ENCODE measurements at places on chromosomes 7 and 10.
A peak's percentile ranks its signal among the peaks of the same experiment; 100 is the strongest.

- DNase-seq = no peak
Measured at GRCh38 chr10:110260746-110261477, 43.8 kb downstream of the SMNDC1 start.

DNA sequence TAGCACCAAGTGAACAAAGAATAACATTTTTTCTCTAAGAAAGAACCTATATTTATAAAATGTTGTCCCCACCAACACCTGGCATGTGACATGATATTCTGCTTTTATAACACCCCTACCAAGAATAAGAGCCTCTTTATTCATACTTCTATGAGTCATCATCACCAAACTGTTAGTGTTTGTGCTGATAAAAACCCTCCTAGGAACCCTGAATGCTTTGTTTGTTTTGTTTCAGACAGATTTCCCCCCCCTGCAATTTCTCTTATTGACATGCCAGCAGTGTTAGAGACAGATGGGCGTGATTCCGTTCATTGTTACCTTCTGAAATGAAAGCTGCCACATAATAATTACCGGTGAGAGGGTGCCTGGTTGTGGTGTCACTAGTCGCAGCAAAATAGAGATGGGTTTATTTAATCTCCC is 651.1 kb downstream of the SORCS1 start:
- DNase-seq = no peak

GRCh38 chr7:90773269-90773668 is 177.1 kb downstream of the CDK14 start:
- no peak for DNase-seq

GRCh38 chr10:101000127-101000914 is 713 bp downstream of the LZTS2 start:
- no peak for DNase-seq

GRCh38 chr10:132252412-132252811 is 55.3 kb downstream of the STK32C start:
- no peak for DNase-seq

DNA sequence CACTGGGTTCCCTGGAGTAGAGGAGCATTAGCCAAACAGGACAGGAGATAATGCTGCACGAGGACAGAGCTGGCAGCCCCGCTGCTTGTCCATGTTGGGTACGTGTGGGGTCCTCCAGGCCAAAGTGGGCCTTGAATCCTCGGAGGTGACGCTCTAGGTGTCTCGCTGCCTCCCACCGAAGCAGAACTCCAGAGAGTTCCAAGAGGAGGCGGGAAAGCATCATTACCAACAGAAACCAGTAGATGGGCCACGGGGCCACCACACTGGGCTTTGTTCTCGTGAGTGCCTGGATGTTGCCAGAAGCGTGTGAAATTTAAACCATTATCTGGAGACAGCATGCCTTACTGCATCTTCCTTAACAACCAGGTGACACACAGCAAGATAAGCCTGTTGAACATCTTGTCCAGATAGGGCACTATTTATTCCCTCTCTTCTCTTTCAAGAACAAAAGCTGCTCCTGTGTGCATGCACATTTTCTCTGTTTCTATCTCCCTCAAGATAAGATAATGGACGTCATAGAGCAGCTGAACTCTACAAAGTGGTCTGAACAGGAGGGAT is 56.8 kb downstream of the TNS3 start:
- DNase-seq = no peak

GRCh38 chr7:108008827-108009226 is 5.9 kb upstream of the LAMB1 start:
- DNase-seq = no peak

DNA sequence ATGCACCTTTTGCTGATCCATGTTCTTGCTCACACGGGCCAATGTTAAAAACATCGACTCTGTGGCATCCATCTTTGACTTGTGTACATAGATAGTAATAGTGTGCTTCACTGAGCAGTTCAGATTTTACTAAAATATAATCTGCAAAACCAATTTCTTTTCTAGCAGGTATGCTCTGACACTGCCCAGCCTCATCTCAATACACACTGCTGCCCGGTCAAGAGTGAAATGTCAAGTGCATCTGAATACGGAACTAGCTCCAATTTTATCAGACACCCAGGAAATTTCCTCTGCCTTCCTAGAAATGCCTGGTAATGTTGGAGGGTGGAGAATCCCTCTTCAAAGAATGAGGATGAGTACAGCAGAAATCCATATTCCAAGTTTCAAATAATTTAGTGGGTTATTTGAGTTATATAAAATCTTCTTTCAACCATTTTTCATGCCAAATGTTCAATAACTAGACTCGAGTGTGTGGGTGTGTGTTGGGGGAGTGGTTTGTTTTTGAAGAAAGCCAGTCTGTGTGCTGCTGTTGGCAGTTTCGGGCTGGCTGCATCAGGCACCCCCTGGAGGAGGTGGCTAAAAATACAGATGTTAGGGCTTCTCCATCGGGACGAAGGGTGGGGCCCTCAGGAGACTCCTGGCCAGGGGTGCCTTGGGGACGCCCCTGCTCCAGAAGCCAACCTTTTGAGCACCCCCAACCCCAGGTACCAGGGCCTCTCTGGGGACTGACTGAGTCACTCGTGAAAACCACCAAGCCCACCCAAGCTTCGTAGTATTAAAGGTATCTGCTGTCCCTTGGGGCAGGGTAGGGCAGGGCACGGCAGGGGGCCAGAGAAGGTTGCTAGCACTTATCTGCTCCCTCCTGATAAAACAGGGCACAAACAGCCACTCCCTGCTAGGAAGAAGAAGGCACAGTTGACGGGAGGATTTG is 15.4 kb downstream of the CTBP2 start:
- no peak for DNase-seq

- no peak for DNase-seq
Measured at GRCh38 chr10:4343873-4344272, 482.1 kb upstream of the AKR1E2 start.

DNA sequence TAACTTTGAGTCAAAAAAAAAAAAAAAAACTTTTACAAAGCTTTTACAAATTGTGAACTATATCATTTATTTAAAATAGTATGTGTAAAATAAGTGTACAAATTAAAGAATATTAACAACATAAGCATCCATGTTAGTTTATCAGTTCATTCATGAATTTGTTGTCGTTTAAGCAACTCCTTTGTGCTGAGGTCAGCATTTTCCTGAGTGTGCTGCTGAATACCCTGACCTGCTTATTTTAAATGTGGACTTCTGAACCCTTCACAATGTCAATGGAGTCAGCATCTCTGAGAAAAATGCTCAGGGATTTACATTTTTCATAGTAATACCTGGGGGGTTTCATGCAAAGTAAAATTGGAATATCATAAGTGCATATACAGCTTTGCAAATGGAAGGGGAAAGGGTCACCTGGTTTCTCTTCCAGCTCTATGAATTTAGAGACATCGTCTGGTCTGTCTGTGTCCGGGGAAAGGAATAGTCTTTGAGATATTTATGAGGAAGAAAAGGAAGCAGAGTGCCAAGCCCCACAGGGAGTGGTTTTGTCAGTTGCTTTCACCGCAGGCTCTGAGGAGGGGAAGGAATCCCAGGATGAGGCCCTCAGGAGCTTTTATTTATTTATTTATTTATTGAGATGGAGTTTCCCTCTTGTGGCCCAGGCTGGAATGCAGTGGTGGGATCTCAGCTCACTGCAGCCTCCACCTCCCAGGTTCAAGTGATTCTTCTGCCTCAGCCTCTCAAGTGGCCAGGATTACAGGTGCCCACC is 125.5 kb upstream of the SVIL start:
- no peak for DNase-seq

- no peak for DNase-seq
Measured at GRCh38 chr7:101747879-101748345, 69.5 kb upstream of the CUX1 start.

DNA sequence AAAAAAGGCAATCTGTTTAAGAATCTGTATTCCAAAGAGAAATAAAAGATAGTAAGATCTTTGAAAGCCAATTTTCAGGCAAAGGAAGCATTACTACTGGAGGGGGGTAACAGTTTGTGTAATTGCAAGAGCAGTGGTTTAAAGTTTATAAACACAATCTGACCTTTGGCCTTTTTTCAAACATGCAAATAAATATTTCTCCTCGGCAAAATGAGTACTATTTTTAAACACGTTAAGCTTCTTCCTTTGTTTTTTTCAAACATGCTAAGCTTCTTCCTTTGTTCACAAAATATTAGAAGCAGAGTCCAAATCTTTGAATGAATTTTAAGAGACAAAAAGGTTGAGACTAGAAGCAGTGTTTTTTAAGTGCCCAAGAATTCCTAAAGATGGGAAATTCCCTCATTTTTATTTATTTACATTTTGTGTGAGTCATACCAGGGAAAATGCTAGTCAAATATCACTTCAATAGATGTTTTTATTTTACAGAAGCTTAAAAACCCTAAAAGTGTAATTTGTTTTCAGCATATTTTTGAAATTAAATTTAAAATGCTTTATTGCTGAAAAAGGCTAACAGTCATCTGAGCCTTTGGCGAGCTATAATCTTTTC is 229.3 kb downstream of the GPR37 start:
- DNase-seq = no peak

GRCh38 chr10:130998642-130999041 is 312.9 kb downstream of the TCERG1L start:
- no peak for DNase-seq

- DNase-seq = no peak
Measured at GRCh38 chr7:24970676-24971075, 9.3 kb downstream of the OSBPL3 start.

- DNase-seq = no peak
Measured at GRCh38 chr7:14691597-14692203, 210.9 kb downstream of the DGKB start.

DNA sequence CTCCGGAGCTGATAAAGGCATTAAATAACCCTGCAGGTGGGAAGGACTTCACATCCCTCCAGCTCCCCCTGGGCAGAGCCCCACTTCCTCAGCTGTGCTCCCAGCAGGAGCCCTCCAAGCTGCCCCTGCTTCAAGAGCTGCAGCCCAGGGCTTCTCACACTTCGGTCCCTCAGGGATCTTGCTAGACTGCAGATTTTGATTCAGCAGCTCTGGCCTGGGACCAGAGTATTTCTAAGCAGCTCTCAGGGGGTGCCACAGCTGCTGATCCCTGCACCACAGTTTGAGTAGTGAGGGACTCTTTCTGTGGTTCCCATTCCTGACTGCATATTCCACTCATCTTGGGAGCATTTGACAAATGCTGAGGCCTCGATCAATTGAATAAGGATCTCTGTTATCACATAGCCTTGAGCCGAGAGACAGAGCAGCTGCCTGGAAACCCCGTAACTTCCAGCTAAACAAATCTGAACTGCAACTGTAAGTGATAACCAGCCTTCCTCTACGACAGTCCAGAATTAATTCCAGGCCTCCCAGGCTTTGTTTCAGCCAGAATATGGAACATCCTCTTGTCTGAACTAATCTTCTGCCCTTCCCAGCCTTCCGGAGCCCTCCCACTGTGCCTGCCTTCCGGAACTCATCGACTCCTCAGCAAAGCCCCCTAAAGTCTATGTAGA is 161.4 kb downstream of the CCDC3 start:
- DNase-seq = no peak

- peak; percentile 14 for DNase-seq
Measured at GRCh38 chr10:127836966-127837365, 55.8 kb downstream of the CLRN3 start.

DNA sequence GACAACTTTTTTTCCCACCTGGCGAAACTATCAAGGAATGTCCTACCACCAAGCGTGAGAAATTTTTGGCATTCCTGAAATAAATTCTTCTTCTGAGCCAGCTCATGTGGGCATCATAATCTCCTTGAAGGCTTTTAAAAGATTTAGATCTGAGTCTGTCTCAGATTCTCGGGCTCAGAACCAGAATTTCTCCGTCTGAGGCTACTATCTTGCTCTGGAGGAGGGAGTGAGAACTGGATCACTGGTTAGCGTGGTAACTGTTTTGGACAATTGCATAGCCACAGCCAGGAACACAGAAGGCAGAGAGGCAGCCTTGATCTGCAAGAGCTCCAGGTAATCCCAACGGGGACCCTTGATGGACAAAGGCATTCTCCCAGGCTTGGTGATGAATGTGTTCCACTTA is 1.0 kb upstream of the PLAC9 start:
- DNase-seq = no peak

GRCh38 chr7:124996778-124997177 is 67.2 kb upstream of the POT1 start:
- DNase-seq = no peak

GRCh38 chr7:37342688-37343471 is 105.8 kb downstream of the ELMO1 start:
- no peak for DNase-seq

DNA sequence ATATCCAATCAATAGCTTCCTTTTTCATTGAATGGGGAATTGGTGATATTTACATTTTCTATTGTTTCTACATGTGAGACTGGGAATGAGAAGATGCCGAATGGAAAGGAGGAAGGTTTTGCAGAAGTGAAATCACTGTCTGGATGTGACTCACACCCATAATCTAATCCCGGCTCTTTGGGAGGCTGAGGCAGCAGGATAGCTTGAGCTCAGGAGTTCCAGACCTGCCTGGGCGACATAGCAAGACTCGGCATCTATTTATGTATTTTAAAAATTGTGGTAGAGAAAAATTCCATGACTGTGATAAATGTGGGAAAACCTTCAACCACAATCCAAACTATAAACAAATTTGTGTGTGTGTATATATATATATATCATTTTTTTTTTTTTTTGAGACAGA is 10.9 kb upstream of the FIS1 start:
- DNase-seq = no peak

- no peak for DNase-seq
Measured at GRCh38 chr7:141483044-141483443, 68.2 kb upstream of the AGK start.

DNA sequence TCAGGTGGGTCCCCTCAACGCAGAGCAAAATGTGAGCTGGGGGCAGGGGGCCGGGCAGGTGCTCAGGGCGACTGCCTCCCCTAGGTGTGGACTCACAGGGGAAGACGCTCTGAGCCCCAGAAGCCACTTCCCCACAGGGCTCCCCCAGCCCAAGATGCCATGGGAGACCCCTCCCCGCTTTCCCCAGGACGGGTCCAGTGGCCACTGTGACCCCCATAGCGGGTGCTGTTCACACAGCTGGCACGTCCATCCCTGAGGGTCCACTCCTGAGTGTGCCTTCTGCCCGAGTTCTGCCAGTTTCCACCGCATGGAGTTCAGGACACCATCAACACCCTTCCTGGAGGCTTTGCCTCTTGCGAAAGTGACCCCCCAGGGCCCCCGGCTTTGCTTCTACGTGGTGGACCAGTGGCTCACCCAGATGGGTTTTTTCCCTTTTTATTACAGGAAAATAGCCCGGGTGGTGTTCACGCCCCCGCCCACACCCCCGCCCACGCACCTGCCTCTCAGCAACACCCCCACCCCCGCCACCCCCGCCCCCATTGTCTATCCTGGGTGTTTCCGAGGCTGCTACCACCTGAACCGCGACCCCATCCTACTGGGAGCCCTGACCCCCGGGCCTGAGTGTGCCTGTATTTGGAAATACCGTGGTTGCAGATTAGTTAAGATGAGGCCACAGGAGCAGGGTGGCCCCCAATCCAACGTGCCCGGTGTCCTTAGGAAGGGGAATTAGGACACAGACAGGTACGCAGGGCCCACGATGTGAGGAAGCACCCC is 32.0 kb downstream of the ADAP1 start:
- peak; percentile 66 for DNase-seq

- no peak for DNase-seq
Measured at GRCh38 chr10:8640301-8640700, 585.8 kb downstream of the GATA3 start.

- no peak for DNase-seq
Measured at GRCh38 chr10:59672150-59672875, 37.3 kb downstream of the SLC16A9 start.
